ENCODE measurements at places on chromosomes 3 and 15.

DNA sequence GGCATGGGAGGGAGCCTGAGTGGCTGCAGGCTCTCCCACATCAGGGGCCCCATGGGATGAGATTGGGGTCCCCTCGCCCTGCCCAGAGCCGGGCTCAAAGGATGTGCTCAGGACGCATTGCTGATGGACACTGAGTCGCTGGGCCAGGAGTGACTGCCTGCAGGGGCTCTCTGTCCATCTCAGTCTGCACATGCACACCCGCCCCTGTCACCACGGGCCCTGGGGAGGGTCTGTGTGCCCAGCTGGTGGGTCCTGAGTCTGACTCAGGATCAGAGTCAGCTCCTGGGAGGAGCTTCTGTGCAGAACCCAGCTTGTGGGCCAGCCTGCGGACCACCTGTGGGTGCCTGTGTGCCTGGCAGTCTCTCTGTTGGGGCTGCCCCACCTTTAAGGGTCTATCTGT lies 18.1 kb downstream of the STAB1 start:
- no peak for DNase-seq

DNA sequence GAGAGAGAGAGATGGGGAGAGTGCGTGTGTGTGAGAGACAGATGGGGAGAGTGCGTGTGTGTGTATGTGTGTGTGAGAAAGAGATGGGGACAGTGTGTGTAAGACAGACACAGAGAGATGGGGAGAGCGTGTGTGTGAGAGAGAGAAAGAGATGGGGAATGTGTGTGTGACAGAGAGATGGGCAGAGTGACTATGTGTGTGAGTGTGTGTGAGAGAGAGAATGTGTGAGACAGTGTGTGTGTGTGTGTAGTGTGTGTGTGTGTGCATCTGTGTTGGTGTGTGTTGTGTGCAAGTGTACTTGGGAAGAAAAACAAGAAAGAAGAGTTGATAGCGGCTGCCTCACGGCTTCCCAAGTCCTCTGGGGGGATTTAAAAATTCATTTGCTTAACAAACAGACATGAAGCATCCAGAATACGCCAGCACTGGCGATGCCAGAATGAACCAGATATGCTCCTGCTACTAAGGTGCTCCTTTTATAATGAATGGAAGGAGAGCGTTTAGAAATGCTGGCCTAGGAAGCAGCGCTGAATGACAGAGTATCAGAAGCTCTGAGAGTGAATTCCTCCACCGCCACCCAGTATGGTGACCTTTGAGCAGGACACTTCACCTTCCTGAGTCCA lies 186.1 kb upstream of the TSC22D2 start:
- no peak for DNase-seq

DNA sequence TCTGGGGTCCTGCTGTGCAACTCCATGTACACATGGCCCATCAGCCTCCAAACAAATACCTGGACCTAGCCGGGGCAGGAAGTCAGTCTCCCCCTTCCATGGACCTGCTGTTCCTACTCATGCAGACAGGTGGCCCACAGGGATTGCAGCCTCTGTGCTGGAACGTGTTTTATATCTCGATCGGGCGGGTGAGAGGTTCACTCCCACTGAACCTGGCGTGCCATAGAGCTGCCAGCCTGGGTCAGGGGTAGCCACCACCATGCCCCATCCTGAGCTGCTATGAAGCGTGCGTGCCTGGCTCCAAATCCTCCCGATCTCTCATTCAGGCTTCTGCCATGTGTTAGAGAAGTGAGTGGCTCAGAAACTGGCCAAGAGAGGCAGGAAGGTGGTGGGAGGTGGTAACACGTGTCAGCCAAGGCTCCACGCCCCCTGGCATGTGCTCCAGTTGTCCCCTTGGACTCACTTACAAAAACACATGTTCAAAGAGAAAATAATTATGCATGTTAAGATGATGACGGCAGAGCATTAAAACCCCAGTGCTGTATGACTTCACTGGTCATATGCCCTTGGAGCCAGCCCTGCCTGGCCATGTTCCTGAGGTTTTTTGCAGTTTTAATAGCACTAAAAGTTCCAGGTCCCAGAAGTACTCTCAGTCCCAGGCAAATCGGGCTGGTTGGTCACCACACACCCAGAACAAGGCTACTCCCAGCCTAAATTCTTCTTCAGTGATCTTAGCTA lies 30.6 kb downstream of the CTSH start:
- no peak for DNase-seq

- peak; percentile 7 for DNase-seq
These were observed 663.7 kb downstream of the AGBL1 start for GRCh38 chr15:86743283-86743903.

GRCh38 chr15:89018207-89018606 lies 70.0 kb upstream of the ABHD2 start:
- DNase-seq: no peak

DNA sequence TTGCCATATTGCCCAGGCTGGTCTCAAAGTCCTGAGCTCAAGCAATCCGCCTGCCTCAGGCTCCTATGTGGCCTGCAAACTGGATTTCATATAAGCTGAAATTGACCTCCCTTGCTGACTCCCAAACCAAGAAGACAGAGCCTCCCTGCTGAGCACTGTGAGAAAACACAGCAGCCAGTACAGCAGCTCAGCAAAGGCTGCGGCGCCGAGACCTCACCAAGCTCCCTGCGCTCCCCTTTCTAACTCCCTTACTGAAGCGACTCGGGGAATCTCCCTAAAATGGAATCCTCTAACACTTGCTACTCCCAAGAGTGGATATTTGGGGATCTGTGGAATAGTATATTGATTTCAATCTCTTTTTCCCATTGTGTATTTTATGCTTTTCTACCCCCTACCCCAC lies 34.6 kb downstream of the MUC20 start:
- no peak for DNase-seq

DNA sequence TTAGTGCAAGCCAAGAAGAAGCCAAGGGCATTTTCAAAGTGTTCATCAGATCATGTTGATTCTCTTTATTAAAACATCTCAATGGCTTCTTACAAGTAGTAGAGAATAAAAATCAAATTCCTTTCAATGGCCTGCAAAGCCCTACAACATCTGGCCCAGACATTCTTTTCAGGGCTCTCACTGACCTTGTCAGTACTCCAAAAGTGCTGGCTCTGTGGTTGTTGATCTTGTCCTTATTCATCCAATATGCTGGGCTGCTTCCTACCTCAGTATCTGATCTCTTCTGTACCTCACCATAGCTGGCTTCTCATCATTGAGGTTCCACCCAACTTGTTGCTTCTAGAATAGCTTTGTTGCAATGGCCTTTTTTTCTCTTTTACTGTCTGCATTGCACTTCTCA lies 74.0 kb upstream of the SAMMSON start:
- no peak for DNase-seq

DNA sequence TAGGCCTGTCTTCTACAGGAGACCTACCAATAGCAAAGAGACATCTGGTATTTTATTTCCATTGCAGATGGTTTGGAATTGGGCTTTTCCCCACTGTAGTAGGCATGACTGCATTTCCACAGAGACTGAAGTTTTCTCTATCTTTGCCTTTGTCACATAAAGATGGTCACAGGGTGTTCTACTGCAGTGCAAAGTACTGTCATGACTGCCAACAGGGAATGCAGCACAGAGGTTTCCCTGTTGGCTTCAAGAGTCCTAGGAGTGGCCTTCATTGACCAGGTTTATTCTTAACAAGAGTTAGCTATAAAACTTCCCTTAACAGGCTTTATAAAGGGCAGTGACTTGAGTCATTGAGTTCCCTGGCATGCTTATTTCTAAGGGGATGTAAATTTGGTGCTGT lies 36.8 kb upstream of the TM4SF4 start:
- DNase-seq: no peak

DNA sequence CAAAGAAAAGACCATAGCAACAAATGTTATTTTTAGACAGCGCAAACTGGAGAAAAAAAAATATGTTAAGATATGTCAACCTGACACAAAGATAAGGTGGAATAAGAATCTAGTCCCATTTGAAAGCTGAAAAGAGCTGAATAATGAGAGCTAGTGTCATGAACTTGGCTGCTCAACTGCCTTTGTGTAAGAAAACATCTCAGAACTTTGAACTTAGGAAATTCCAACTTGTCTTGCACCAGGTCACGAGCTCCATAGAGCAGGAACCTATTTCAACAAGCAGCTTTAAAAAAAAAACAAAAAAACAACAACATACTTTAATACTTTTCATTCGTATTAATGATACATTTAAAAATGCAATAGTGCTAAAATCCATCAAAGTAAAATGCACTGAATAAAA lies 79.5 kb downstream of the ZNF280D start:
- no peak for DNase-seq

- peak; percentile 69 for DNase-seq
These were observed 959 bp upstream of the RASA2 start for GRCh38 chr3:141485641-141486495.

- no peak for DNase-seq
These were observed 144.2 kb downstream of the LRTM1 start for GRCh38 chr3:54783611-54784010.

- DNase-seq: no peak
These were observed 15.8 kb downstream of the CSPG4 start for GRCh38 chr15:75696854-75697259.

DNA sequence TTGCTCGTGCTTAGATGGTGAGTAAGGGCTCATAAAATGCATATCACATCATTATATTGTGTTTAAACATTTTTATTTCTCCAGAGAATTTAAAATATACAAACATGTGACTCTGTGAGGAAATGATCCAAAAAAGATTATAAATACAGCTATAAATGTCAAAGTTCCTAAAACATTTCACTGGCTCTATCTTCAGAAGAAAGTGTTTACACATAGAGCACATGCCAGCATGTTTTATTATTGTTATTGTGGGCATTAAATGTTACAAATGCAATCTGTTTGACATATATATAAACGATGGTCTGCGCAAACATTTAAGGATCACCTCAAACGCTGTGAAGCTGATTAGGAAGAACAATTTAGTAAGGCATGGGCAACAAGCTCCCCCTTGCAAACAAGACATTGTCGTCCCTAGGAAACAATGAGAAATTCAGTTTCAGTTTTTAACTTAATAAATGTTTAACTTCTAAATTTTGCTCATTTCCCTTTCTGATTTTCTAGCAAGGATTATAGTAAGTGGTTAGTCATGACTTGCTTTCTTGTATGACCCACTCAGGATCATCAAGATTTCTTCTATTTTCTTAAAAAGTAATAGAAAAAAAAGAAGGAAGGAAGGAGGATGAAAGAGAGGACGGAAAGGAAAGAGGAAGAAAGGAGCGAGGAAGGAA lies 207.5 kb downstream of the SATB1 start:
- no peak for DNase-seq

DNA sequence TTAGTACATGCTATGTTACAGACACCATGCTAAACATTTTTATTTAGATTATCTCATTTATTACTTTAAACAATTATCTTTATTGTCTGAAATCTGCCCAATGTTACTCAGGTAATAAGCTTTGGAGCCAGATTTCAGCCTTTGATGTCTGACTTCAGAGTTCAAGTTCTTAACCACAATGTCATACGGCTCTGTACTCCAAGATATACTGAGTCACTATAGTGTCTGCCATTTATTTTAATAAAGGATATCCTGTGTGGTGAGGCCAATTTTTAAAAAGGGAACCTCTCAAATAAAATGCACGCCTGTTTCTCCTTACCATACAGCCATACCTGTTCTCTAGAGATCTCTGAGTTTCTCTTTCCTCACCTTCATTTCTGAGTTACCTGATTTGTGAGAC lies 193.1 kb downstream of the EPHA3 start:
- DNase-seq: no peak

GRCh38 chr3:64588380-64588779 lies 99.4 kb downstream of the ADAMTS9 start:
- no peak for DNase-seq

DNA sequence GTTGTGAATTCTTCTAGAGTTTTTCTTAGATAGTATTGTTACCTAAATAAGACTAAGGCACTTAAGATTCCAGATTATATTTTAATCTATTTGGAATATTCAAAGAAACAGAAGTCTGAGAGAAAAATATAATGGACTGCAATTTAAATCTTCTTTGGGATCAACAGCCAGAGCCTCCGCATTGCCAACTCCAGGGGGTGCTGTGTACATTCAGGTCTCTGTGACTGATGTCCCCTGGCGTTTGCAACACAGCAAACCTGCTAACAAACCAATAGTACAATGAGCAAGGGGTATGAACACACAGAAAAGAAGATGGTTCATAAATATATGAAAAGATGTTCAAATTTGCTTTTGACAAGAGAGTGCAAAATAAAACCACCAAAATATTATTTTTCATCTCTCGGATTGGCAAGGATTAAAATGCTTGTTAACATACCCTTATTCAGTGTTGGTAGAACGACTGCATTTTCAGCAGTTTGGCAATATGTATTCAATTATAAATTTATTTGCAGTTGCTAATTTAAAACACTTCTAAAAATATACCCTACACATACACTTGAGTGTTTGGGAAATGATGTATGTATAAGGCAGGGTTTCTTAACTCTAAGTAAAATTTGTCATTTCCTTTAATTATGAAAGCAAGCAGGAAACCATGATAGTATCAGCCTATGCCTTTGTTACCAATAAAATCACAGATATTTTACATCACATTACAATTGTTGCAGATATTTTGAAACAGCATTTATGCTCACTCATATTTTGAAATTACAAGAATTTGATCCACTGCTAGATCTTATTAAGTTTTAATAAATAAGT lies 16.1 kb upstream of the TM4SF1 start:
- DNase-seq: peak; percentile 88

DNA sequence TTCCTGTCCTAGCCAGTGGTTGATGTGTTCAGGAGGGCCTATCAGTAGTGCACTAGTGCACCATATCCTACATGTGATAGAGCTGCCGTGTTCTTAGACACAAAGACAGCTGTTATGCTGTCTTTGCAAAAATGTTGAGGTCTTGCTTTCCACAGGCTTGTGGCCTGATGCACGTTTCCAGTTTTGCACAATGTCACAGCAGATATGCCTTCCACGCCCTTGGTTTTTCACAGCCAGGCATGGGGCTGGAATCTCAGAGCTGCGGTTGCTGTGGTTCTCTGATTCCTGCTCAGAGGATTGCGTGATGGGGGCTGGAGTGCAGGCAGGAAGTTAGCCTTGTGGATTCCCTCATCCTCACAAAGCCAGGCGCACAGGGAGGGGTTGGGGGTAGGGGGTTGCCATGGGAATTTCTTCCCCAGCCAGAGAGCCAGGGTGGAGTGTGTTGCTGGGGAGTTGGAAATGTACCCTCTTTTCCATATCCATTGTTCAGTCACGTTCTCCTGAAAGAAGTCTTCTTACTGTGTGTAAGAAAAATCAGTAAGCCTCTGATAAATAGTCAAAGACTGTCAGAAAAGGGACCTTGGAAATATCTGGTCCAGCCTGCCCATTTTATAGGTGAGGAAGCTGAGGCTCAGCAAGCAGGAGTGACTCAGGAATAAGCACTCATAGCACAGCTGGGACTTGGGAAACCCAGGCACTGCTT lies 79.4 kb downstream of the SMAD3 start:
- DNase-seq: no peak

DNA sequence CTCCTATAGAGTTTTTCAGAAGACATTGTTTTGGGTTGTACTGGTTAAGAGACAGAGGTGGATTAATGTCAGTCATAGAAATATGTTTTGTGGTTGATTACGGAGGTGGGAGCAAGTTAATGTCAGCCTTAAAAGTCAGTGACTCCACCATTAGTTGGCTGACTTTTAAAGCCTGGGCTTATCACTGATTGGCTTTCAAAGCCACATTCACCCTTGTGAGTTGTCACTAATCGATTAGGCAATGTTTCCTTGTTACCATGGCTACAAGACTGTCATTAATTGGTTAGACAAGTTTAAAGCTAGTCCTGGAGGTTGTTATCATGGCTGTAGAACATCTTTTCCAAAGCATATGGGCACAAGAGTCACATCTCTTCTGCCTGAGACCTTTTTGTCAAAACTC lies 73.0 kb downstream of the NEO1 start:
- DNase-seq: no peak
